ENCODE measurements at places on chromosomes 3 and 15. TPM values are rescaled to one million over a fixed set of nuclear protein-coding genes. Genes with fewer than 3 reads are reported as not detected.

ATRIP gene
- total RNA-seq: 4.3 TPM

NOX5 gene
- total RNA-seq: 0.39 TPM

MORC1 gene
- not detected for total RNA-seq

ARGFX gene
- total RNA-seq: not detected

TPRG1 gene
- total RNA-seq: 0.13 TPM

Measured in epithelial cell of alveolus of lung (primary cell).